ENCODE measurements at places on chromosomes 7 and 10. TPM values are rescaled to one million over a fixed set of nuclear protein-coding genes. Genes with fewer than 3 reads are reported as not detected.

DNA sequence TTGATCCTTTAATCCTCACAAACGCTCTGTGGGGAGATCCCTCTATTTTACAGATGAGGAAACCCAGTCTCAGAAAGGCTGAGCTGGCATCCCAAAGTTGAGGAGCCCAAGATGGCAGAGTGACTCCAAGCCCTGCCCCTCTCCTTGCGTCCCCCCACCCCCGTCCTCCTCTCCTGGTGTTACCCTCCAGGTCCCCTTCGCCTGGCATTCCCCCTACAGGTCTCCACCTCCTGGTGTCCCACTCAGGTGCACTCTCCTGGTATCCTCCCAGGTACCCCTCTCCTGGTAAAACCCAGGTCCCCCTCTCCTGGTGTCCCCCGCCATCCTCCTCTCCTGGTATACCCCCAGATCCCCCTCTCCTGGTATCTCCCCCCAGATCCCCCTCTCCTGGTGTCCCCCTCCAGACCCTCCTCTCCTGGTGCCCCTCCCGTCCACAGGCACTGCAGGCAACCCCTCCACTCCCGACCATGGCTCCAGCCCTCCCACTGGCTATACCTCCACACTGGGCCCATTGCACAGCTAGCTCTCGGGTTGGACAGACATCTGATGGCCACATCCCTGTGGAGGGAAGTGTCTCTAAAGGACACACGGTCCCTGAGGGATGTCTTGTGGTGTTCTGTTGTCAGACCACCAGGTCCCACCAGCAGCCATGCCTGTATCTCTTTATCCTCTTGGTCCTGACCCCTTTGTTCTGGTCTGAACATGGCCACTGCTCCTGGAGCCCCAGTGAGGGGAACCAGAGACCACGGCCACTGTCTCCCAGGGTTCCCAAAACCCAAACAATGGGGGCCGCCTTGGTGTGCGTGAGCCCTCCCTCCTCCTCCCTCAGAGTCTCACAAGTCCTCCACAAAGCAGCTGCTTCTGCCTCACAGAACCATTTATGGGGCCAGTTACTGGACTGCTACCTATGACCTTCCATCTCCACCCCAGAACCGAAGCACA is 37.2 kb downstream of the CALML3 start:
- DNase-seq = no peak

DNA sequence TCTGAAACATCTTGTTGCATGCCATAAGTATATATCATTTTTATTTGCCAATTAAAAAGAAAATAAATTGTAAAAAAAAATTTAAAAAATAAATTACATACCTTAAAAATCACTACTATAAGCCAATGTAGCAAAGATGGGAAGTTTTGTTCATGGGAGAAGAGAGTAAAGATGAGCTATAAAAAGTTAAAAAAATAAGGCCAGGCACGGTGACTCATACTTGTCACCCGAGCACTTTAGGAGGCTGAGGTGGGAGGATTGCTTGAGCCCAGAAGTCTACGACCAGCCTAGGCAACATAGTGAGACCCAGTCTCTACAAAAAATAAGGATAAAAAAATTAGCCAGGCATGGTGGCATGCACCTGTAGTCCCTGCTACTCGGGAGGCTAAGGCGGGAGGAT is 8.4 kb upstream of the STK32C start:
- no peak for DNase-seq

DNA sequence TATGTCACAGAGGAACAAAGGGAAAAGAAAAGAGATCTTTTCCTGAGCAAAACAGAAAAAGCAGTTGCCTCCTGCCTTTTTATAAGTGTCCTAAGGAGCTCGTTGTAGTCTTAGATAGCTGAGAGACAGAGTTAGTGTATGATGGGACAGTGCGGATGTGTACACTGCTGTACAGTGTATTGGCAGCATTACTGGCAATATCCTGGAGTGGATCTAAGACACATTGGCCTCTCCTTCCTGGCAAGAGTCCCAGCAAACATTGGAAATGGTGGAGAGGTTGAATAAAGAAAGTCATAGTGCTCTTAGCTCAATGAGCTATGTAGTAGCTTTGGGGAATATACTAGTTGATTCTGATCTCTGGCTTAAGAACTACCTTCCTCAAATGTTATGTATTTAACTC is 22.7 kb downstream of the GARS1 start:
- DNase-seq = no peak

- no peak for DNase-seq
Measured at GRCh38 chr7:127438836-127439235, 46.3 kb upstream of the ZNF800 start.

- no peak for DNase-seq
Measured at GRCh38 chr7:4226524-4226882, 455.6 kb upstream of the FOXK1 start.

GRCh38 chr7:24336461-24336860 is 52.5 kb downstream of the NPY start:
- DNase-seq = no peak

SLC35G1 gene
- 3.8 TPM for total RNA-seq

FAM237B gene
- not detected for total RNA-seq

DNA sequence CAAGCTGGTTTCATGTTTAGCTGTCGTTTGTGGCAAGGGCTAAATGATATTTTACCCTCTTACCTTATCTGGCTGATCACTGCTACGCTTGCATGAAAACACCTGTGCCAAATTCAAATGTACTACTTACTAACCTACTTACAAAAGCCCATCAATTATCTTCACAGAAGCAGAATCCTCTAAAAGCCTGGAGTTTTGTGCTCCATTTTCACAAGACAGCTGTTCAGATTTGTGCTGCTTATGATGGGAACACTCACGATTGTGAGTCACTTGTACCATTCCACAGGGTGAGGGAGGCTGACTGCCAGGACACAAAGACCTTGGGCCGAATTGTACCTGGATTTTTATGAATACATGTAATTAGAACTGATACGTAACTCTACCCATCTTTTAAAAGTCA is 245.0 kb upstream of the NPY start:
- no peak for DNase-seq

DNA sequence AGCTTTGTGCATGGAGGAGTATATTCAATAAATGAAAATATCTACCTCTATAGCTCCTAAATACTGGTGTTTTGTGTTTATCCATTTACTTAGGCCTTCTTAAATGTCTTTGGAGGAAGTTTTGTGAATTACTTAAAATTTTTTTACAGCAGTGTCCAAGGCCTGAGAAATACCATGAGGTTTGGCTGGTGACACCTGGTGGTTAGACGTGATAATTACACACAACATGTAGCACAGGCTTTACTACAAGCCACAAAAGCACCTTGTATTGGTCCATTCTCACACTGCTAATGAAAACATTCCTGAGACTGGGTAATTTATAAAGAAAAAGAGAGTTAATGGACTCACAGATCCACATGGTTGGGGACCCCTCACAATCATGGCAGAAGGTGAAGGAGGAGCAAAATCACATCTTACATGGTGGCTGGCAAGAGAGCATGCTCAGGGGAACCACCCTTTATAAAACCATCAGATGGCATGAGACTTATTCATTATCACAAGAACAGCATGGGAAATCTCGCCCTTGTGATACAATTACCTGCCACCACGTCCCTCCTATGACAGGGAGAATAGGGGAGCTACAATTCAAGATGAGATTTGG is 20.6 kb downstream of the HYAL4 start:
- no peak for DNase-seq

ZNF425 gene
- total RNA-seq = 1.1 TPM

- no peak for DNase-seq
Measured at GRCh38 chr10:132205650-132206376, 19.1 kb downstream of the DPYSL4 start.

FAM25G gene
- not detected for total RNA-seq

DNA sequence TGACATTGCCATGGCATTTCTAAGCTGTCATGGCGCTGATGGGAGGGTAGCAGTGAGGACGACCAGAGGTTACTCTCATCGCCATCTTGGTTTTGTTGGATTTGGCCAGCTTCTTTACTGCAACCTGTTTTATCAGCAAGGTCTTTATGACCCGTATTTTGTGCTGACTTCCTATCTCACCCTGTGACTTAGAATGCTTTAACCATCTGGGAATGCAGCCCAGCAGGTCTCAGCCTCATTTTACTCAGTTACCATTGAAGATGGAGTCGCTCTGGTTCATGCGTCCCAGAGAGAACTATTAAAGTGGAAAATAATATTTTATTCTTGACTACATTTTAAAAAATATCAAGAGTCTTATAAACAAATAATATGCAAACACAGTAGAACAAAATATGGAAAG is 131.7 kb downstream of the RSU1 start:
- DNase-seq = no peak

- DNase-seq = no peak
Measured at GRCh38 chr10:45550903-45551786, 121.4 kb downstream of the ZFAND4 start.

DNA sequence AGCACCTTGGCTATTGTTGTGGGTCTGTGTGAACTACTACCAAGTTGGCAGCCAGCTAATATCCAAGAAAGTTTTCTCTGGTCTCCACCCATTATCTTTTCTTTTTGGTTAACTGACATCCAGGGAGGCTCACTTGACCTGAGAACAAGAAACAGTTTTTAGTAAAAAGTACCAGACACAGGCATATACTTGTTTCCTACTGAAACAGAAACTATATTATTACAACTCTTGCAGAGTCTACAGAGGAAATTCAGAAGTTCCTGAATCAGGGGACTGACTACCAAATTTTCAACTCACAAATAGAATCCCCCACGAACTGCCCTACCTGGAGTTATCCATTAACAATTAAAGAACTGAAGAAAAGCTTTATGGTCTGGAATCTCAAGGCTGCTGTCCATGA is 168.9 kb downstream of the KCND2 start:
- no peak for DNase-seq

DNA sequence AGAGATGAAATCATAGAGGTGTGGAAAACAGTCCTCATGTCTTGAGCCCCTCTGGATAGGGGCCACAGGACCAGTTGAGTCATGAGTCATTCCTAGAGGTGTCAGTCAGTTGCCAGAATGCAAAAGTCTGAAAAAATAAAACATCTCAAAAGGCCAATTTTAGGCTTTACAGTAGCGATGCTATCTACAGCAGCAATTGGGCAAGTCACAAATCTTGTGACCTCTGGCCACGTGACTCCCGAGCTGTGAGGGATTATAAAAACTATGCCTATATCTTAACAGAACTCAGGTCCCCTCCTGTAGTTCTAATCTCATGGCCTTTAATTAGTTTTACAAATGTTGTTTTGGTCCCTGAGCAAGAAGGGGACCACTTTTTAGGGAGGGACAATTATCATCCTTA is 15.6 kb upstream of the TAS2R41 start:
- no peak for DNase-seq

DNA sequence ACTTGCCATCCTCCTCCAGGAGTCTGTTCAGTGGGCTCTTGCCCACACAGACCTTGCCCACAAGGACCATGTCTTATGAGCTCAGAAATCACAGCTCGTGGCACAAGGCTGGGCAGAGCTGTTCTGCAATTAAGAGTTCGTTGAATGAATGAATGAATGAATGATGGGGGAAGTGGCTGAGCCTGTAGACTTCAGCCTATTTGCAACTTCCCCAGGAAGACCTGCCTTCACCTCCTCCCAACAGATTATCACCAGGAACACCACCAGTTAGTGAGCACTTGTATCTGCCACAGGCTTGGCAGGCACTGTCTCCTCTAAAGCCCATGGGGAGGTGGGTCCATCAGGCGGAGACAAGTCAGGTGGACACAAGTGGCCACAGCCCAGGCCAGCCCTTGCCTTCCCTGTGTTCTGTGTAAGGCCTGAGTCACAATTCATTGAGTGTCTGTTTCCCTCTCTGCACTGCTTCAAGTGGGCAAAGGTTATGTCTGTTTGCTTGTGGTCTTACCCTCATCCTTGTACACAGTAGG is 1.8 kb upstream of the FGF8 start:
- DNase-seq = no peak

- no peak for DNase-seq
Measured at GRCh38 chr7:3200504-3200903, 100.5 kb upstream of the SDK1 start.

DNA sequence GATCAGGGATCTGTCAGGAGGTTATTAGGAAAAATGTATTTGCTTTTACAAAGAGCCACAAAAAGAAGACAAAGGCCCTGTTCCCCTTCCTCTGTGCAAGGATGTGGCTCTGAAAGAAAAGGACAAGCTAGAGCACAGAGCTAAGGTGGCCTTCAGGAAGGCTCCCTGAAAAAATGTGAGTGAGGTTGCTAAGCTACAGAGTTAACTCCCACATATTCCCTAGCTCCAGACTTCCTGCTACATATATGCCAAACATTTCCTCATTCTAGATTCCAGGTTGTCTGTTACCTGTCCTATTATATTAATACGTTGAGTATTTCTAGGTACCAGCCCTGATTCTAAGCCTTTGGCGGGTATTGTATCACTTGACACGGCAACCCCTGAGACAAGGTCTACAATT is 369.0 kb downstream of the PARD3 start:
- DNase-seq = no peak

NKX1-2 gene
- not detected for total RNA-seq

HGF gene
- total RNA-seq = 12.0 TPM
